Lung (tissue), 17 donors: ENCODE measurements at places on chromosomes 4 and X. TPM values are rescaled to one million over a fixed set of nuclear protein-coding genes. Genes with fewer than 3 reads are reported as not detected.

DNA sequence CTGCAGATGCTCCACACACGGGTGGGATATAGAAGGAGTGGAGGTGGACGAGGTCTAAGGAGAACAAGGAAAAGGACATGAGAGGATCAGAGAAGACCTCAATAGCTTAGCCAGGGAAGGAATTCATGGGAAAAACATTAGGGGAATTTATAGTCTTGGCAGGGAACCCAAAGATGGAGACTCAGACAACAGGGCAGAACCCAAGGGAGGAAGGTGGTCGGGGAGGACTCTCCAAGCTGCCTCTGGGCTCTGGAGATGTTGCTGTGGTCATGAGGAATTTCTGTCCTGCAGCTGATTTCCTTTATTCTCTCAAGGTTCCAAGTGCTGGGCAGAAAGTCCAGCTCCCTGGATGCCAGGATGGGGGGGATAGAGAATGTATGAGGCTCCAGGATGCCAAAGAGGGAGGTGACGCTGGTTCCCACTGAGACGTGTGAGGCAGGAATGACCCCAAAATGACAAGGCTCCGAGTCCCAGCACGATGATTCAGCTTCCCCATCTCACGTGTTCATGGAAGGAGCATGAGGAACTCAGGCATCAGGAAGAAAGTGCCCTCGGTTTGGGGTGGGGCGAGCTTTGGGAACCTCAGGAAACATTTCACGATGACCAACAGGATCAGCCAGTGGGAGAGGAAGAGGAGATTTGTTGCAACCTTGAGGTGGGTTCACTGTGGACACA is 57.0 kb upstream of the PPP2R3B start:
- no peak for DNase-seq
- H3K4me3 ChIP-seq, result no peak overlapping the region
- no peak overlapping the region for H3K27ac ChIP-seq
- H3K36me3 ChIP-seq, result no peaks in the 10 kb centered on the region
- H3K4me1 ChIP-seq, result no peaks in the 10 kb centered on the region

DNA sequence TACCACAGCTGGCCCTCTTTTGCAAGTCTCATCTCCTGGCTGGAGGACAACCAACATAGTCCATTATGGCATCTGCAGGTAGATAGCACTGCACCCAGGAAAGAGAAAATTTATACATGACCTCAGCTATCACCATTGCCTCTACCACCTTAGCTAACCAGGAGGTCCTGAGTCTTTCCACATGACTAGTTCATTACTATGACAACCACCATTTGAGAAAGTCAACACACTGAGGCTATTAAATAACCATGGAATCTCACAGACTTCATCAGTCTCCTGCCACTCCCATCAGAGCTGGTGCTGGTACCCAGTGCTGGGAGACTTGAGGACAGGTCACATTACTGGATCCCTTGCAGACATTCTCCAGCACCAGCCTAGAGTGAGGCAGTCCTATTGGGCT is 285.9 kb downstream of the GBA3 start:
- no peaks in the 10 kb centered on the region for H3K36me3 ChIP-seq
- no peak overlapping the region for H3K27ac ChIP-seq
- no peak for DNase-seq
- H3K27me3 ChIP-seq, result no peaks in the 10 kb centered on the region
- no peaks in the 10 kb centered on the region for H3K4me1 ChIP-seq

The ATP8A1 gene
- 297 TPM for total RNA-seq

DNA sequence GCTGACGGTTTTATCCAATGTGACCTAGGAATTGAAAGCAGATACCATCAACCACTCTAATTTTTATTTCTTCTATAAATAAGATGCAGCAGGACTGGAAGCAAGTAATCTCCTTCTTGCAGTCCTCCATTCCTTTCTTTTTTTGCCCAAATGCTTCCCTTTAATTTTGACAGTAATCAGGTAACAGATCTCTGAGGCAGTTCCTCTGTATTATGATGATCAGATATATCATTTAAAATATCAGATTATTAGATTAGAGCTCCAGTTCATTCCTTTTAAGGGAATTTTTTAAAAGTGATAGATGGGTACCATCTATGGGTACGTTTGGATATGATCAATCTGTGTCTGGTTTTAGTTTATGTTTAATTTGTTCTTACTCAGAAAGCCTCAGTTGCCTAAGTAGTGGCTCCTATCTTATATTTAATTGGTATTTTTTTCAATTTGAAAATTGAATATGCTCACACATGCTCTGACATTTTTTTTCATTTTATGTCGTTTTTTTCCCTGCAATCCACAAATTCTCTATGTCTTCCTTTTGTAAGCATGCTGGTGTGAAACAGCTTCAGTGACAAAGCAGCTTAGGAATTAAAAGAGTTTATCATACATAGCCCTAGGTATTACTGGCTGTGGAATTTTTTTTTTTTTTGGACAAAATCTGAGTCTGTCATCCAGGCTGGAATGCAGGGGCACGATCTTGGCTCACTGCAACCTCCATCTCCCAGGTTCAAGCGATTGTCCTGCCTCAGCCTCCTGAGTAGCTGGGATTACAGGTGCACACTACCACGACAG is 73.7 kb upstream of the ANK2 start:
- H3K4me1 ChIP-seq, result no peaks in the 10 kb centered on the region
- H3K27ac ChIP-seq, result no peak overlapping the region
- no peaks in the 10 kb centered on the region for H3K27me3 ChIP-seq

DNA sequence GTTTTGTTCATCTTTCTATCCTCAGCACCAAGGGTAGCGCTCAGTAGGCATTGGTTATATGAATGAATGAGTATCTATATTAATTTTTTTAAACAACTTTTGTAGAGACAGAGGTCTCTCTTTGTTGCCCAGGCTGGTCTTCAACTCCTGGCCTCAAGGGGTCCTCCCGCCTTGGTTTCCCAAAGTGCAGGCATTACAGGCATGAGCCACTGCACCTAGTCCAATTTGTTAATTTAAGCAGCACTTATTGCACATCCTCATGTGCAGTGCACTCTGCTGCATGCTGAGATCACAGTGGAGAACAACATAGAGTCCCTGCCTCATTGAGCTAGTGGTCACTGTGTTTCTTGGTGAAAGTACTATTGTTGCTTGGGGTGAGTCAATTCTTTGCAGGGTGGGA is 94.4 kb downstream of the NHSL2 start:
- H3K27me3 ChIP-seq, result peaks cover 6% of the 10 kb centered on the region
- no peak for DNase-seq
- H3K4me1 ChIP-seq, result peaks cover 2% of the 10 kb centered on the region

- no peaks in the 10 kb centered on the region for H3K36me3 ChIP-seq
- DNase-seq, result no peak
Measured at GRCh38 chrX:130262231-130262630, 6.5 kb downstream of the ZNF280C start.

The SRPX2 gene
- 13.6 TPM for total RNA-seq

The BEND2 gene
- total RNA-seq, result not detected
